ENCODE measurements at places on chromosomes 2 and 18.

DNA sequence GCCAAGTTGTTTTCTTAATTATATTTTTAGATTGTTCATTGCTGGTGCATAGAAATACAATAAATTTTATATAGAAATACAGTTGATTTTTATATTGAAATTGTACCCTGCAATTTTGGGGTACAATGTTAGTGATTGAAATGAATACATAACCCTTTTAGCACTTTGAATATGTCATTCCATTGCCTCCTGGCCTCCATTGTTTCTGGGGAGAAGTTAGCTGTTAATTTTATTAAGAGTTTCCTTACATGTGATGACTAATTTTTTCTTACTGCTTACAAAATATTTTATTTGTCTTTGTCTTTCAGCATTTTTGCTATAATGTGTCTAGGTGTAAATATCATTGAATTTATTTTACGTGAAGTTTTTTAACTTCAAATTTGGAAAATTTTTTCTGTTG lies 176.5 kb upstream of the DCC start:
- DNase-seq: no peak

- no peak for DNase-seq
Observed at GRCh38 chr2:113822087-113822815, 65.8 kb upstream of the SLC35F5 start.

GRCh38 chr2:112824694-112825085 lies 11.9 kb downstream of the IL1B start:
- no peak for DNase-seq

DNA sequence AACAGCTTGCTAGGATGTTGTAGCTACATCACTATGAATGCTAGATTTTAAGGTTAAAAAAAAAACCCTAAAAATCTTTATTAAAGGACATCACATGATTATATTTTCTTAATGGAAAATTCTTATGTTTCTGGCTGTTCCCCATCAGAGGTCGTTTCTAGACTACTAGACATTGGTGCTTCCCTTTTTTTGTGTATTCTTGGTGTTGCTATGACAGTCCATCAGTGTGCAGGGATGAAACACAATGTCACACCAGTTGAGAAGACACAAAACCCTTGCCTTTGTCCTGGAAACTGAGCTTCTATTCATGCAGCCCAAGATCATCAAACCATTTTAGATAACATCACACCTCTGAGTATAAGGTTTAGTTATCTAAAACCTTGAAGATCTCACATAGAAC lies 19.9 kb upstream of the TMEM131 start:
- DNase-seq: no peak

DNA sequence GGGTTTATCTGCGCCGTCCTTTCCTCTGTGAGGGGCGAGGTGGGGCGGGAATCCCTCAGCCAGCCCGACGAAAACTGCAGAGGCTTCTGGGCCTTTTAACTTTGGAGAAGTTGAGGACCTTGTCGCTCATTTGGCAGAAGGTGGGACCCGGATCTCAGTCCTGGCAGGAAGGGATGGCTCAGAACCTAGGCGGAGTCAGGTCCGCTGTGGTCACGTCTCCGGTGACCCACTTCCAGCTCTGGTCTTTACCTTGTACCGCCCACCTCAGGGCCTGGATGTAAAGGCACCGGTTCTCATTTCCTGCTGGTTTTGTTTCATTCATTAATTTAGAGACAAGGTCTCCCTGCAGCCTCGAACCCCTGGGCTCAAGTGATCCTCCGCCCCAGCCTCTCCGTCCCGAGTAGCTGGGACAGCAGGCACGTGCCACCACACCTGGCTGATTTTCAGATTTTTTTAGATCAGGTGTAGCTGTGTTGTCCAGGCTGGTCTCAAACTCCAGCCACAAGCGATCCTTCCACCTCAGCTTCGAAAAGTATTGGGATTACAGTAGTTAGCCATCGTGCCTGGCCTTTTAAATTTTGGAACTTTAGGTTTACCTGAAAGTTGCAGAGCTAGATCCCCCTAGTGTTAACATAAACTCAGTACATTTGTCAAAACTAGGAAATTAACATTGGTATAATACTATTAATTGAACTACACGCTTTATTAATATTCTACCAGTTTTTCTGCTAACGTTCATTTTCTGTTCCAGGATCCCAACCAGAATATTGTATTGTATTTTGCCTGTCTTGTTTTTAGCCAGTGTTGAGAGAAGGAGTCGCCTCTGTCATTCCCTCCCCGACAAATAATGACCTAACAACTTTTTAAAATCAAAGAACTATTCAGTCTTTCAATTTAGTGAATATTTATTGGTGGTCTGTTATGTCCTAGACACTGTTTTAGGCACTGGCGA lies 852 bp downstream of the POLI start:
- no peak for DNase-seq

DNA sequence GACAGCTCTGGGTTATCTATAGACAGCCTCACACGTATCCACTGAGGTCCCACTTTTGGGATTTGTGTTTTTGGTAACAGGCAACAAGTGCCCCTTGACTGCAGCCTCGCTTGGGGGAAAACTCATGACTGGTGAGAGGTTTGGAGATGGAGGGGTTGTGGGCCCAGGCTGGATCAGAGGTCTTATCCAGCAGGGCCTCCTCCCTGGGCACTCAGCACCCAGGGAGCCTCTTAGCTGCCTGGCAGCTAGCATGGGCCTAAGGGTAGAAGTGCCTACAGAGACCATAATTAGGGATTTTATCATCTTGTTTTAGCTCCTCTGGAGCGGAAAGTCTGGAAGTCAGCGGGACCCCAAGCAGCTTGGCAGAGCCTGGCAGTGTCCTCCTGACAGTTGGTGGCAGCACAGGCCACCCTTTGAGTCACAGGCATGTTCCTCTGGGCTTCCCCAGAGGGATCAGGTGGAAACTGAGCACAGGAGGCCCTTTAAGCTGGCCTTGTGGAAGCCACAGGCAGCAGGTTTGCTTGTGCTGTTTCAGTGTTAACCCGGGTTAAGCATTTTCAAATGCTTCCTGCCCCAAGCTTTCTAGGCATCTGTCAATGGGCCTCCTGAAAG lies 143.1 kb downstream of the KCTD1 start:
- DNase-seq: no peak

DNA sequence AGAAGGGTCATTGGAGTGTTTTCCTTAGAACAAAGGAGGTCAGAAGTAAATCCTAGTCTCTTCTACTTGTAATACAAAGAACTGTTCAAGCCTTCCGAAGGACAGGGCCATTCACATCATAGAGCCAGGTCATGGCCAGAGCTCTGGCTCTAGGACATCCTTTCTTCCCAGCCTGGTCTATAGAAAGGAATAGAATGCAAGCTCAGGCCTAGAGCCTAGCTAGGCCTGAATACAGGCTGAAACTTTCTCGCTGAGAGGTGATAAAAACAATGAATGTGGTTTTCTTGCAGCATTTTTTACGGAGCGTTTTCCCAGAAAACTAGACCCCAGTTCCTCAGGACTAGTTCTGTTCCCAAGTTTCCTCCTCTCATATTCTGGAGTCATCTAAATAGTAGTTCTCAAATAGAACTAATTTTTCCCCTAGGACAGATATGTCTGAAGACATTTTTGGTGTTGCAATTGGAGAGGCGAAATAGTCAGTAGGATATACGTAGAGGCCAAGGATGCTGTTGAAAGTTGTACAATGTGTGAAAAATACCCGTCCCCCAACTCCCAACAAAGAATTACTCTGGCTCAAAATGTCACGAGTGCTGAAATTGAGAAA lies 6.8 kb downstream of the UGT1A6 start:
- DNase-seq: no peak

GRCh38 chr2:126986631-126987187 lies 88.0 kb downstream of the TEX51 start:
- DNase-seq: no peak

DNA sequence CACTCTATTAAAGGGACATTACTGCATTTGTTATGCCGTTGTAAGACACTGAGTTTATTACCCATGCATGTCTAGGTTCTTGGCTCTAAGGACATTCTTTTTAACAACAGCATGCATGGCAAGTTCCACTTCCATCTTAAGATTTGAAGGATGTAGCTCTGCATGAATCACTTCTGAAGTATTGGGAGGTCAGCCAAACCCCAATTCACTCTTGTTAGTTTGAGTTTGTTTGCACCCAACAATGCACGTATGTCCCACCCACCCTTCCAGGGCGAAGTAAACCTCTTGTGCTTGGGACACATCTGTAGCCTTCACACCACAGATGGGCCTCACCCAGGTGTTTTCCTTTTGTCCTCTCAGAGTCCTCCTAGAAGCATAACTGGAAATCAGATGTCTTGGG lies 5.6 kb upstream of the LAMA3 start:
- DNase-seq: no peak

GRCh38 chr2:157911750-157912149 lies 35.6 kb upstream of the ACVR1 start:
- no peak for DNase-seq
